Cerebellar nuclear complex (tissue), 1 donor: ENCODE measurements at places on chromosomes 3 and 15.

DNA sequence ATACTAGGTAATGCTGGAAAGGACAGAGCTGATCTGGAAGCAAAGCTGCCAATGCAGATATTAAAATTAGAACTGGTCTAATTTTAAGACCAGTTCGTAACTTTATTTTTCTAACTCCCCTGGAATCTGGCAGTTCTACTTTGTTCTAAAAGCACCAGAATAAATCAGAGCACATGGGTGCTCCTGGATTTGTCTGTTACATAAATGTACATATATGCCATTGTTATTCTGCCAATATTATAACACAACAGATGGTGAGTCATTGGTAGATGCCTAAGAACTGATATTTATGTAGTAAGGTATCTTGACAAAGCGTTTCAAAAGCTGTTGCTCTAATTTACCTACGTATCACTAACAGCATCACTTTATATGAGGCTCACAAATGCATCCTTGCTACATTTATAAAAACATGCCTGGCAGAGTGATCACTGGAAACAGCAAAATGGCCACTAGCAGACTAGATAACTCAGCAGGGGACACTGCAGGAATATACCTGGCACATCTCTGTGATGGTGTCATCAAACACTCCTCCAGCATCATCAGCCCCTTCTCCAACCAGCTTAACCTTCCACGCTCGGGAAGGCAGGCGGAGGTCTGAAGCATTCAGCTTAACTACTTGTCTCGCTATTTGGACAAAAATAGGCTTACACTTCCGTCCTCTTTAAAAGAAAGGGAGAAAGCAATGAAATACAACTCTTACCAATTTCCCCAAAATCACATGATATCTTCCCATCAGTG is 26.2 kb downstream of the FBXL22 start:
- DNase-seq, result no peak

- no peak for DNase-seq
Observed at GRCh38 chr3:15647611-15648167, 46.1 kb downstream of the BTD start.

- no peak for DNase-seq
Observed at GRCh38 chr15:61736790-61737189, 323.5 kb downstream of the VPS13C start.

DNA sequence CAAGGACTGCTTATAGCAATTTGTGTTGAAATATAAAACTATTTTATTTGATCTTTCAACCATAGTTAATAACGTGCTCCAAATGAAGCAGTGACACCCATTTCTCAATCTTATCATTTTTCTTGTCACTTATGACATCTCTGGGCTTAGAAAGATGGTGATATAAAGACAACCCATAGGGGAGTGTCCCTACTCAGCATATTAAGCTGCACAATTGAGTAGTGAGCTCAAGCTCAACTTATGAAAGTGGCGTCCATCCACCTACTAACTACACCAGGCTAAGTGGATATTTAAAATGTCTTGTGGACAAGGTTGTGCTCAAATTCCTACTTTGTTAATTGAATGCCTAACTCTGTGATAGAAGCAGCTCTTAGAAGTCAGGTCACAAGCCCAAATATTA is 46.7 kb downstream of the SLC9C1 start:
- no peak for DNase-seq

- no peak for DNase-seq
Observed at GRCh38 chr15:35728219-35728940, 182.4 kb upstream of the DPH6 start.

DNA sequence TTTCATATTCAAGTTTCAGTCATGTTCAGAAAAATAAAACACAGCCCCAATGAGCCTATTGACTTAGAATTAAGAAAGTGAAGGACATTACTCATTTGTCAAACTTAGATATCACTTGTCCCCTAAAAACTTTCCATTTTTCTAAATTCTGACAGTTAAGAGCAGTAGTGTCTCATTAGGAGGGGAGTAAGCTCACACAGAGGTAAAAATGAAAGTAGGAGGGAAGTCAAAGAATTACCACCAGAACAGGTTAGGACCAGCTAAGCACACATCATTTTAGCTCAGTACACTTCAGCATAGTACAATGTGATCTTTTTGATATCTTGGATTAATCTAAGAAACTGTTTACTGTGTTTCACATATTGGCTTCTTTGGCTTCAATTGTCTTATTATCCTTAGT is 64.3 kb downstream of the OSTN start:
- no peak for DNase-seq

GRCh38 chr15:42171122-42171521 is 14.7 kb upstream of the PLA2G4F start:
- no peak for DNase-seq

- DNase-seq, result no peak
Observed at GRCh38 chr3:146177072-146177471, 16.1 kb upstream of the PLOD2 start.

GRCh38 chr3:113065336-113065735 is 74.6 kb downstream of the GTPBP8 start:
- no peak for DNase-seq

DNA sequence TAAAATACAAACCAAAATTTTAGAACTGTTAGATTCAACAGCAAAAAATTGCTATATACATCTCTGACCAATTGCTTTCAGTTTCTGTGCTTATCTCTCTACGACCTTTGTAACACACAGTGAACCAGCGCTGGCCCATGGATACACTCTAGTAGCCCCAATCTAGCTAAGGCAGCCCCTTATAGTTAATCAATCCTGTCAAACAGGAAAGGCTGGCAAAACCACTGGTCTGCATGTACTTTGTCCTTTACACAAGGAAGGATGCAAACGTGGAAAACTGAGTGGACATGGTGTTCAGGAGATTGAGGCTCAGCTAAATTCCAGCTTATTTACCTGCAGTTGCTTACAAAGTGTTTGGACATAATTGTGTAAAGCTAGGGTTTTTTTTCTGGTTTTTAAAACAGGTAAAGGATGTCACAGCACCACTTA is 25.9 kb downstream of the ADGRG7 start:
- no peak for DNase-seq

GRCh38 chr3:52857133-52857532 is 22.3 kb upstream of the MUSTN1 start:
- DNase-seq, result no peak

GRCh38 chr3:102979682-102980354 is 545.0 kb downstream of the ZPLD1 start:
- DNase-seq, result no peak

GRCh38 chr3:189781415-189781814 is 150.2 kb downstream of the TP63 start:
- DNase-seq, result no peak

GRCh38 chr3:9255976-9256375 is 6.5 kb upstream of the SRGAP3 start:
- no peak for DNase-seq

DNA sequence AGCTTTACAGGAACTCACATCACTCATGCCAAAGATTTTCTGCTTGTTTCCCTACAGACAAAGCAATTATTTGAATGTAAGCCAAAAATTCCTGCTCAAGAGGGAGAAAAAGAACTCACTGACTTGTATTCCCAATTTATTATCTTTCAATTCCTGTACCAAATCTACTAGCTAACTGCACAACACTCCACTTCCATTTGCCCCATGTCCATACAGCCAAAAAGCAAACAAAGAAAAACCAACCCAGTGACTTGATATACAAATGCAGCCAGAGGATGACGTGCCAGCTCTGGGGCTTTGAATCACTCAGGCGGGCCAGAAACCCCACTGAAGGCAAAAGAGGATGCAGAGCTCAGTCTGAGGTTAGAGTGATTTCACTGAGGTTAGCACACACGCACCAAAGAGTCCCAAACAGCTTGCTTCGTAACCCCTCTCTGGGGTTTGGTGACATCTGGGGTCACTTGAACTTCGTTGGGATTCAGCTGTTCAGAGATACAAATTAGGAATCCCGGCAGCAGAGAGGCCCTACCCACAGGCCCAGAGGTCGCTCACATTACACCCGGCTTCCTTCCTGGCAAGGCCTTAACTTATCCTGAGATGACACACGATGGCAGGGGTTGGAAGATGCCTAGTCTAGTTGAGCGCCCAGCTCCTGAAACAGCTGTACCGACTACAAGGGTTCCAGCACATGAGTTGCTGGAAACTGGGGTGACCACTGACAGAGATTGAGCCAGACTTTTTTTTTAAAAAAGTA is 1.6 kb downstream of the RFTN1 start:
- no peak for DNase-seq

DNA sequence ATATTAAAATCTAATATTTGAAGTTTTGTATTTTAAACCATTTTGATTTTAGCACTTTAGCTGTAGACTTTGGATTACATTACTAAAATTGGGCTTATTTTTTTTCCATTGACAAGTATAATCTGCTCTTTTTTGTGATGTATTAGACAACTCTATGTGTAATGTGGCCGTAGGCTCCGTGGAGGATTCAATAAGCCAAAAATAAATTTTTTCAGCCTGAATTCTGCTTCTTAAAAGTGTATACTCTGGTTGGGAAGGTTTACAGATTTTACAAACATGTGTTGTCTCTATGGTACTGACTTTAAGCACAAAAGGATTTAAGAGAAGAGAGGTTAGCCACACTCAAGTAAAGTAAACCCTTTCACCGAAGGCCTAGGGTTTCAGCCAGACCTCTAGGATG is 110.8 kb downstream of the PLCL2 start:
- DNase-seq, result no peak

- DNase-seq, result no peak
Observed at GRCh38 chr15:84924077-84924731, 39.7 kb downstream of the SLC28A1 start.

DNA sequence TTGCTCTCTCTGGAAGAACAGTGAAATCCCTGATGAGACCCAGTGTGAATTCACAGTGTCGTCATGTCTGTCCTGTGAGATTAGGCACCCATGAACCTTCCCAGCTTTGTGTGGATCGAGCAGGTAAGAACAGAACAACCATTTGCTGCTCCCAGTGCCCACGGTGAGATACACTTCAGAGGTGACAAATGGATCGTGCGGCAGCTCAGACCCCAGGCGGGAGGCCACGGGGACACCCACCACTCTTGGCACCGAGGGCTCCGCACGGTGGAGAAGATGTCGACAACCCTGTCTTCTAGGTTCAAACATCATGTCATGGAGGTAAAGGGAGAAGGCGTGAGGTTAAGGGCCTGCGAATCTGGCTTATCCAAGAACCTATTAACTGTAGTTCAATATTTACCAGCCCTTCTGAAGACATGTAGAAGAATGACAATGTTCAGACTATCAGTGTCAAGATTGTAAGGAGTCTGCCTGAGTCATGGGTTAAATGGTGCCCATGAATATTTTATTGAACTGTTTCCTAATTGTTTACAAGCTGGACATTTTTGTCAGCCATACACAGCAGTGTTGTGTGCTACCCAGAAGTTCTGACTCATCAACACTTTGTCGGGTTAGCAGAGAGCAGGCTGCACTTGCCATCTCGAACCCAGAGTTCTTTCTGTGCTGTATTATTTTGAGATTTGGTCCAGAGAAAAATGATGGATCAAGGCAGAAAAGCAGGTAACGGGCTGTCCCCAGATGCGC is 15.5 kb upstream of the PCSK6 start:
- no peak for DNase-seq

GRCh38 chr3:69292959-69293574 is 92.8 kb downstream of the FRMD4B start:
- DNase-seq, result no peak

DNA sequence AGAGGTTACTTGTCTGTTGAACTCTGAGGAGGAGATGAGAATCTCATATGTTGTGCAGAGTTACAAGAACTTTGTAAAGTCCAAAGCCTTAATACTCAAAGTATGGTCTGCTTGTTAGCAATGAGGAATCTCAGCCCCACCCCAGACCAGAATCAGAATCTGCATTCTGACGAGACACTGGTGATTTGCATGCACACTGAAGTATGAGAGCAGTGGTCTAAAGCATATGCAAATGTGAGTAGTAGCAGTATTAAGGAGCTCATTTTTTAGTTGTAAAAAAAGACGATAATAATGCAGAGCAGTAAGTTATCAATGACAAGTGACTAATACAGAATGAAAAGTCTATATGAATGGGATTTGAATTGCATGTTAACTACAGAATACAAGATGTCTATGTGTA is 327.7 kb downstream of the RYR3 start:
- DNase-seq, result no peak

DNA sequence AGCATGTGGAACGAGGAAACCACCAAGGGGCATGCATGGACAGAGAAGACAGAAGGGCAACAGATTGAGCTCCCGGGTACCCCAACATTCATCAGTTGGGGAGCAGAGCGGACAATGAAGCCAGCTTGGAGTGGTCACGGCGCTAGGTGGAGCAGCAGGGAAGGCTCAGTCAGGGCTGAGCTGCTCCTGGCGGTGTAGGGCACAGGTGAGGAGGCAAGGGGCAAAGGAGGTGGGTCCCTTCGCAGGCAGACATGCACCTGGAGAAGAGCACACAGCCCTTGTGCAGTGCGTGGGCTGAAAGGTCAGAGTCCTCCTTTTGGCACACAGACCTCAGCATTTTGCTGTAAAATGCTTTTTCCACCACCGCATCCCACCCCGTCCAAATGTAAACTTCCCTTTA is 90.0 kb upstream of the SLC6A6 start:
- no peak for DNase-seq

DNA sequence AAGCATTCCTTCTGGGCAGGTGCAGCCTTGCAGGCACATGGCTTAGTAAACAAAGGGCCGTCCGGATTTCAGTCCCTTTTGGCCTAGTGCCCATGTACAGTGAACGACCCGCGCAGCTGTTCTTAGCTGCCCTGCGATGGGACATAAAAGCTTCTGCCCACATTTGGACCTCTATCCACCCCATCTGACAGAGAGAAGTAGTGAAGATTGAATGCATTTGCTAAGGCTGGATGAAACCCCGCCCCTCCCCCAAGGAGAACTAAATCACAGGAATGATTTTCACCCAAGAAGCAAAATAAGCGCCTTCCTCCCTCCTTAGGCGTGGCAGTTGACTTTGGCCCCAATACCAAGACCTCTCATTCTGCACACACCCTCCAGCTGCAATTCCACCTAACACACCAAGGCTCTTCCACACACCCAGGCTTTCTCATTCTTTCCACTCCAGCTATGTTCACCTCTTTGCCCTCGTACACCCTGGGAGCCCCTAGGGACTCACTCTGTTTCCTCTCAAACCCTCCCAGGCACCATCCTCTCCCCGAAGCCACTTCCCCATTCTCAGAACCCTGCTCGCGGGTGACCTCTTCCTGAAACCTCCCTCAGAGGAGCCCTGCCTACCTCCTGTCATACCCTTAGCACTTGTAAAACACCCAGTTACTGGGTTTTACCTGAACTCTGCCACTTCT is 14.1 kb upstream of the HRH1 start:
- DNase-seq, result no peak

DNA sequence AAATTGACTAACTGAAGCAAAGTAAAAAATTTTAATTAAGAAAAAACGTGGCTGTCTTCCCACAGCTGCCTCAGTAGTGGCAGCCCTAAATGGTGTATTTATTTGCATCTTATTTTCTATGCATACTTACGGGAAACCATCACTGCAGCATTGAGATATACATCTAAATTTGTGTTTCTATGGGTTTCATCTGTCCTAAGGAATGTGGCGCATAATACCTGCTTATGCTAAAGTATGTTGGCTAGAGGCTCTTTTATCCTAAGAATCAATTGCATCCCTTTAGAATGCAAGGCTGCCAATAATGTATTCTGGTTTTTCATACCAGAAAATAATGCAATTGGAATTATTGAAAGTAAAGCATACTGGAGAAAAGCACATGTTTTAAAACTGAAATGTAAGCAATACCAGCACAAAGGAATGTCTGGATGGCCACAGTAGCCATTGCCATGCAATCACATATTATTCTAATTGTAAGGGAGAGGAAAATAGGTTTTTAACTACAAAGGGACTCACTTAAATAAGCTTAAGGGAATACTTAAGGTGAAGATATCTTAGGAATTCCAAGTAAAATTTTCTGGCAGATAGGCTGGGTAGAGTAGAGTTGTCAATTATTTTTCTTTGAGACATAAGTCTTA is 834.5 kb upstream of the NECTIN3 start:
- no peak for DNase-seq

- DNase-seq, result no peak
Observed at GRCh38 chr3:127676921-127677351, 4.2 kb downstream of the ABTB1 start.
